HFF-Myc (cell line): ENCODE measurements at places on chromosomes 1 and 21.
A peak's percentile ranks its signal among the peaks of the same experiment; 100 is the strongest.

DNA sequence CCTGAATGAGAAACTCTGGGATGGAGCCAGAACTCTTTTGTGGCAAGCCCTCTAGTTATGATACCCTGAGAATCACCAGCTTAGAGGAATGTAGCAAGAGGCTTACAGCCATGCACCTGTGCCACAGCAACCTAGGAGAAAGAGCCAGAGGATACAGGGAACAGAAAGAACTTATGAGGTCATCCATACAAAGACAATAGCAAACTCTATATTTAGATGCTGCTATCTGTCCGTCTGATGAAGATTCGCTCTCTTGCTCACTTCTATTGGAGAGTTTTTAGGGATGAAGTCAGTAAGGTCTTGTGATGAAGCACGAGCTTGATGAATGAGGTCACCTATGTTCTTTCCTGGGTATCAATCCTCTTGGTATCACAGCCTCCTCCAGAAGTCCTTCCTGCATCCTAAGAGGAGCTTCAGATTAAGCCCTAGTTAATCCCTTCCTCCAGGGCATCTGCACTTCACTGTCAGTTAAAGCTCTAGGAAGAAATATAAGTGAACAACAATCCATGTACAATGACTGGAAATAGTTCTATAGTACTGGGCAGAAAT, 185.6 kb downstream of the DAB1 start:
- no peak for DNase-seq

DNA sequence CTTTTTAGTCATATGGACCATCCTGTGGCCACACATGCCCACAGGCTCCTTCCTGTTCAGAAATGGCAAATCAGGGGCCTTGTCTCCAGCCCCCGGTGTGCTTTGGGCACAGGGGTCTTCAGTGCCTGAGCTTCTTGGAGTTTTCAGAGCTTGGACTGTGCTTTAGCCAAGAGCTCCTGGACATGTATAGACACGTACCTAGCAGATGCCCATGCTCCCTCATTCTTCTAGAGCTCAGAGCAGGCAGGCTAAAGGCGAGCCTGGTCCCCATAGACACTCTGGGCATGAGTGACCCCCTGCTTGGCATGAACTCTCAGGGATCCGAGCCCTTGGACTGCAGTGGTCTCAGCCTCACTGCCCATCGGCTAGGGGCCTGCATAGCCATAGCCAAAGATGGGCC, 106.8 kb downstream of the EPHB2 start:
- DNase-seq, result no peak

DNA sequence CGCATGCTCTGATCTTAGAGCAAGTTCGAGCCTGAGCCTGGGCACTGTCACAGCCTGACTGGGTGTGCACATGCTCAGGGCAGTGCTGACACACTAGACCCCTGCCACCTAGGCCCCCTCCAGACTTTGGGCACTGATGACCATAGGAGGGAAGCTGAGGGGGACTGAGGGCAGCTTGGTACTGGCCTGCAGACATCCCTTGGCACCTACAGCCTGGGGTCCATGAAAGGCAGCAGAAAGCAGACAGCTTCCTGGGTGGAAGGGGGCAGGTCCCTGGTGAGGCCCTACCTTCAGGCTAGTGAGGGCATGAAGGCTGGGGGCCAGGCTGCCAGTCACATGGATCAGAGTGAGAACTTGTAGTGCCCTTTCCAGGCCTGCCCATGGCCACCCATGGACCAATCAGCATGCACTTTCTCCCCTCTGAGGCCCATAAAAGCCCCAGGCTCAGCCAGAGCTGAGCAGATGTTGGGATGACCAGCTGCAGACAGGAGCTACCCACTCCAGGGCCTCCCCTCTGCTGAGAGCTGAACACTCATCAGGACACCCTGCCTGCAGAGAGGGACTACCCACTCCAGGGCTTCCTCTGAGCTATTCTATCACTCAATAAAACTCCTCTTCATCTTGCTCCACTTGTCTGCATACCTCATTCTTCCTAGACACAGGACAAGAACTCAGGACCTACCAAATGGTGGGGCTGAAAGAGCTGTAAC, 680.8 kb downstream of the MATN1 start:
- DNase-seq, result no peak

GRCh38 chr1:169576935-169577331, 9.3 kb downstream of the F5 start:
- no peak for DNase-seq

DNA sequence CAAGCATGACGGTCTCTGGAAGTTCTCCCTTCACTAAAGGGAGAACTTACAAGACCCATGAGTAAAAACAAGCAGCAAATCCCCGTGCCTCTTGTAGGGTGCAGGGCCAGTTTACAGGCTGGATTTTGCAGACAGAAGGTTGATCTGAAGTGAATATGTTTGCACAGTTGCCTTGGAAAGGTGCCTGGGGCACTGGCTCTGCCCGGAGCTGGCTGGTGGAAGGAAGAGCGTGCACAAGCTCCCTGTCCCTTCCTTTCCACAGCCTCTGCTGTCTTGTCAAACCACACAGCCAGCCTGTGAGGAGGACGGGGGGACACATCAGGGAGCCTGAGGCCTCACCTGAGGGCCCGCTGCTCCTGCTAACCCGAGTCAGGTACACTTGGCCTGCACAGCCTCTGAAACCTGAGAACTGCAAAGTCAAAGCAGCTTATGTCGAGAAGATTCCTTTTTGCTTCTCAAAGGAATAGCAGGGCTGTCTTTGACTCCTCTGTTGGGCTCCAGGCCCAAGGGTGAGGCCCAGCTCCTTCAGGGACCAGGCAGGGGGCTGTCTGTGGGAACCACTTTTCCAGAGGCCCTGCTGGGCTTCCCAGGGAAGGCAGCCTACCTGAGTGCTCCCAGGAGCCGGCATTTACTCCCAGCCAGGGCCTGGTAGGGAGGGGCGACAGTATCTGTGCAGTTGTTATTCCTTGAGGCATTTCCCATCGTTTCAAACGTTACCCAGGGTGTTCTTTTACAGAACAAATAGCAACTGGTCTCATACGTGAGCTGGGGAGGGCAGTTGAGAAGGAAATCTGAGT, 251.5 kb downstream of the SIPA1L2 start:
- no peak for DNase-seq

- DNase-seq, result no peak
These were observed 599.8 kb downstream of the ADGRL2 start for GRCh38 chr1:82400521-82400920.

DNA sequence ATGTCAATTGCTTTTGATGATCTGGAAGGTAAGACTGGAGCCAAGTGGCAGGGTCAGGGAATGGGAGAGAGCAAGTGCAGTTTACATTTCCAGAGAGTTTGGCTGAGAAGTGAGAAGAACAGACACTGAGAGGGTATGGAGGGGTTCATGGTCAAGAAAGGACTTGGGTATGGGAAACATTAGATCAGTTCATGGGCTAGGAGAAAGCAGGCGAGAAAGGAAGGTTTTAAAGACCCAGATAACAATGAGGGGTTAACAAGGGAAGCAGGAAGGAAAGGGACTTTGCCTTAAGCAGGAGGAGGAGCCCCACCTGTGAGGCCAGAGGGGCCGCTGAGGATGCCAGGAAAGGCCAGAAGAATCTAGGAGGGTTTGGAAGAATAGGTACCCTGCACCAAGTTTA, 78.2 kb downstream of the DTL start:
- no peak for DNase-seq

- no peak for DNase-seq
These were observed 5.2 kb downstream of the POFUT2 start for GRCh38 chr21:45282283-45283034.

DNA sequence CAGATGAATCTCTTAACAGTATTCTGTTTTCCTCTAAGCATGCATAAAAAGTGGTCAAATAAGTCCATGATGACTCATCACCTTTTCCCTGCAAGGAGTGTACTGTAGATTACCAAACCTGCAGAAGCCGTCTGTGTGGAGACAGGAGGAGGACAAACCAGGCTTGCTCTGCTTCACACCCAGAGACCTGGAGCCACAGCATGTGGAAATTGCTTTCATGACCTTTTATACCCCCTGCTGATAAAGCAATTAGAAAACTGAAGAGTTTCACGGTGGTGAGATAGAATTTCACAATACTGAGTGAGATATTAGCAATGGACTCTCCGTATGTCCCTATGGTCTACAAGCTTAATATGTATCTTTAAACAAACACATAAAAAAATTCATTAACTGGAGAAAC, 9.4 kb downstream of the CORT start:
- DNase-seq, result peak; percentile 63

DNA sequence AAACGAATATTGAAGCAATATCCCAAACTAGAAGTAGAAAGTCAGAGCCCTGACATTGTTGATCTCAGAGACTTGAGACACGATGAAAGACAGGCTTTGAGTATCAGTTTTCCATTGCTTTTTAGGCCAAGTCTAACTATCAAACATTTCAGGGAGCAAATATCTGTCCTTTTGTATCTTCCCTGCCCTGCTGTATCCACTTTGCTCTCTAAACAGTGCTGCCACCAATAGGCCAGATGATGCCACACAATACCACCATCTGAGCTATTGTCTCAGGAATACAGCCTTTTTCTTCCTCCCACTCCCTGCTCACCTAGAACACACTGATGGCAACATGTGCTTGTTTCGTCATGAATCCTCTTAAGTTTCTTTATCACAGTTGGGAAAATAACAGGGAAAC, 62.6 kb upstream of the SPAG17 start:
- peak; percentile 9 for DNase-seq

- DNase-seq, result no peak
These were observed 157.3 kb downstream of the KCNJ6 start for GRCh38 chr21:37758982-37759381.

DNA sequence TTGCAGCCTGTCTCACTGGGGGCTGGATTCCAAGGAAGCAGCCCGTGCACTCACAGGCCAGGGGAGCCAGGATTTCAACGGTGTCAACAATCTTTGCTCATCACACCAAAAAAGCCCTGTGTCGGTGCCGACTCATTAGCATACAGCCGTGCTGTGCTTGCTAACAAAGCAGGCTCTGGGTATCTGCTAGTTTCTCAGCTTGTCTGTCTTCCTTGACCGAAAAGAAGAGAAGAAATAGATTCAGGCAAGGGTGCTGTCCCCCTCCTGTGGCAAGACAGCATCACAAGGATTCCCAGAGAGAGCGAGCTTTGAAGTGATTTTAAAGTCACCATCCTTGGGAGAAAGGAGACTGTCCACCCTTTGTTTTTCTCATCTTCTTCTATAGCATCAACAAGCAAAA, 214.7 kb downstream of the SDCCAG8 start:
- no peak for DNase-seq

GRCh38 chr1:8374356-8374755, 56.4 kb downstream of the SLC45A1 start:
- no peak for DNase-seq

GRCh38 chr1:54229281-54229891, 29.4 kb downstream of the MRPL37 start:
- DNase-seq, result no peak

DNA sequence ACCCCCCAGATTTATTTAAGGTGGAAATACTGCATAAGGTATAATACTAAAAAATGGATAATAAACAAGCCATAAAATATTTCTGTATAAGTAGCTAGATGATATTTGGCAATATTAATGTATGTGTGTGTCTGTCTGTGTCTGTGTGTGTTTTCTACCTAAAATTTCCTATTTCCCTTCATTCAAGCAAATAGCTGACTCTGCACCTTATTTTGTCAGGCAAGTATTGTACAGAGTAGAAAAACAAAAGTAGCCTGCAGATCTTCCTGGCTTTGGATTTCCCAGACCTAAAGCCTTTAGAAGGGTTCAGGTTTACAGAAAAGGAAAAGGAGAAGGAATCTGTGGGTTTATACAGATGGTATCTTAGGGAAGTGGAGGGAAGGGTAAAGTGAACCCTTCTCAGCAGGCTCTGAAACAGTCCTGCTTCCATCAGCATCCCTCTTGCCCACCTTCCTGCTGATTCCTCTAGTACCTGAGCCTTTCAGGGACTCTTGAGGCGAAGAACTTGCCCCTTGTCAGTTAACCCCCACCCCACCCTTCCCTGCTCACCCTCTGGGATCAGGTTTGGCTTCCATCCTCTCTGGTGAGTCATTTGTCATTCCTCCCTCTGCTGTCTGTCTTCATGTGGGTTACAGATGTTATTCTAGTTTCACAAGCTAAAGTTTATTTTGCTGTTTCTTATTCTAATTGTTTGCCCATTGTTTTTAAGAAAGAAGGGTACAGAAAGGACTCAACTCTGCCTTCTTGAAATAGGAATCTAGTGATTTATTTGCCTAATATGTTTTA, 21.7 kb upstream of the RGS16 start:
- DNase-seq, result no peak

DNA sequence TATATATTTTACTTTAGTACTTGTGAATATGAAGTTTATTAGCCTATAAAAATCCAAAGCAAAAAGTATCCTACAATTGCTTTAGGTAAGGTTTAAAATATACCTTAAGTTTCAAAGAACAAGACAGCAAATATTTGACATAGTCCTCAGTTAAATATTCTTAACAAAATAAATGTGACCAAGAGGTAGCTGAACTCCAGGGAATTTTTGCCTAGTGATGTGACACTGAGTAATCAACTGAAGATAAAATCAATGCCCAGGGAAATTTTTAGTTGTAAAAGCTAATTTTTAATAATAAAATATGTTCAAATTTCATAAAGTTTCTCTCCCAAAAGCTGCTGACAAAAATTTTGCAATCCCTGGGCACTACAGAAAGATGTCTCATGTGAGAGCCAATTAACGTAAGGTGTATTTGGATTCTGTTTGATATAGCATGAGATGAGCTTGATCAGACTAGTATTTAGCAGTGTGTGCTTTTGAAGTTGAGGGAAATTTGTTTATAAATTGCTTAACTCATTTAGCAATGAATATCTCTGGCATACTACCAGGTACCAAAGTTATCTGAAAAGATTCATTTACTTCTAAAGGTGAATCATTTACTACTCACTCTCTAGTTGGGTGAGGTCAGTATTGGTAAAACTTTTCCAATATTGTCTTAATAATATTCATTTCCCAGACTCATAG, 80.2 kb upstream of the PALMD start:
- DNase-seq, result no peak

- DNase-seq, result no peak
These were observed 3.0 kb downstream of the GPN2 start for GRCh38 chr1:26887125-26887524.

DNA sequence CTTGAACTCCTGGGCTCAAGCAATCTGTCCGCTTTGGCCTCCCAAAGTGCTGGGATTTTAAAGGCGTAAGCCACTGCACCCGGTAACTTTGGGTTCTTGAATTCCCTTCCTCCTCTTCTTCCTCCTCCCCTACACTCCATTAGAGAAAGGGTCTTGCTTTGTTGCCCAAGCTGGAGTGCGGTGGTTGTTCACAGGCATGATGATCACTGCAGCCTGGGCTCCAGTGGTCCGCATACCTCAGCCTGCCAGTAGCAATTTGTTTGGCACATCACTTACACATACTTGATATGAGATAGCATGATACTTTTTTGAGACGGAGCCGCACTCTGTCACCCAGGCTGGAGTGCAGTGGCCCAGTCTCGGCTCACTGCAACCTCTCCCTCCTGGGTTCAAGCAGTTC, 2.2 kb downstream of the DEGS1 start:
- DNase-seq, result no peak
